ENCODE measurements at places on chromosomes 4 and X.
A peak's percentile ranks its signal among the peaks of the same experiment; 100 is the strongest.

GRCh38 chrX:19063030-19063429 lies 59.2 kb downstream of the ADGRG2 start:
- no peak for DNase-seq

DNA sequence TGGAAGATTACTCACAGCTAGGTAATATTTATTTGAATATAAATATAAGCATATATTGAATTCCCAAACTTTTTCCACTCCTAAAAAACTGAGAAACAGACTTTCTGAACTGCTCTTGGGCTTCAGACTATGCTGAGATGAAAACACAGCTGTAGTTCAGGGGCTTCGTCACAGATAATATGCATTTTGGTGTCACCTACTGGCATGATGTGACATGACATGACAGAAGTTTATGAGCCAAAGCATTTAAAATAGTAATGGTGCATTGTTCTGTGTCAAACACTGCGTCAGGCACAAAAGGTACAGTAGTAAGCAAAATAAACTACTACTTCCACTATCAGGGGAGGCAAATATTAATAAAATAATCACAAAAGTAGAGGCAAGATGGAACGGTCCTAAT lies 171.3 kb downstream of the BTC start:
- DNase-seq: peak; percentile 3

DNA sequence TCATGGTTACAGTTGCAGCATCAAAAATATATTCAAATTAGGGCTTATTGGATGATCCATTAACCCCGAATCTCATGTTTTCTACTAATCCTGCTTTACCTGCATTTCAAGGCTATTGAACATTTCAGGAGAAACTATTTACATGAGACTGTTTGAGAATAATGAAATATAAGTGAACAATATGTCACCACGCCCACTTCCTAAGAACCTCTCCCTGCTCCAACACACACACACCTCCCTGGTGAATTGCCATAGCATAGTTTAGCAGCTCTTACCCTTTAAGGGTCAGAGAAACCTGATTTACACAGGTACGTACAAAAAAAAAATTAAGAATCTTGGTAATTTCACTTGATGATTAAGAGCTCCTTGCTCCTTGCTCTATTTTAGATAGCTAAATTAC lies 113.4 kb downstream of the ANXA5 start:
- DNase-seq: no peak

DNA sequence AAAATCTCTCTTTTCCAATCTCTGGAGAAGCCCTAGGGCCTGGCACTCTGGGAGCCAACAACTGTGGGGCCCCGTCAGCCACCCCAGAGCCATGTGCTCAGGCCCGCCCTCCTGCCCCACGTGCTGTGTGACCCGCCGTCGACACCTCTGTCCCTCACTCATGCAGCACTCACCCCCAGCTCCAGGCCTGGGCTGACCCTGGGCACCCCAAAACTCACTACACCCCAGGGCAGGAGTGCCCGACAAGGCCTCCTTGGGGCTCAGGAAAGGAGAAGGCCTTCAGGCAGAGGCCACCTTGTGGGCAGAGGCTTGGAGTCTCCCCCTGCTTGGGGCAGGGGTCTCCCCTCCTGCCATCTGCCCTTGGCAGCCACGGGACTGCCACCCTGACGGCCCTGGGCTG lies 5.7 kb downstream of the MYL5 start:
- no peak for DNase-seq

DNA sequence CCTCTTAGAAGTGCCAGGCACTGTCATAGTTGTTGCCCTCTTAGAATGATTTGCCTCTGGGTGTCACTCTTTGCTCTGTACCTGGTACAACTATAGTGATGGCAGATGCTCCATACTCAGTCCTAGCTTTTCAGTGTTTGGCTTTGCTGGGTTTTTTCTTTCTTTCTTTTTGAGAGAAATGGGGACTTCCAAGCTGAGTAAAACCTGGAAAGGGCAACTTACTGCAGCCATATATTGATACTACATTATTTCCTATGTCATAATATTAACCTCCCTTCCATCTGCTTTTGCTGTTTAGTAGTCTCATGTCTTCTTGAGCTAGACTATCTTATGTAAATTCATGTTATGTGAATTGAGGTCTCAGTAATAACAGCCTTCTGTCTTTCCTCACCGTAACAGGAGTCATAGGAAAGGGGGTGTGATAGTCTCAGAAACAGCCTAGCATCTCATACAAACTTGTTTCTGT lies 49.0 kb downstream of the NIPAL1 start:
- no peak for DNase-seq

- no peak for DNase-seq
Measured at GRCh38 chrX:97527725-97528124, 644.0 kb downstream of the RPA4 start.

DNA sequence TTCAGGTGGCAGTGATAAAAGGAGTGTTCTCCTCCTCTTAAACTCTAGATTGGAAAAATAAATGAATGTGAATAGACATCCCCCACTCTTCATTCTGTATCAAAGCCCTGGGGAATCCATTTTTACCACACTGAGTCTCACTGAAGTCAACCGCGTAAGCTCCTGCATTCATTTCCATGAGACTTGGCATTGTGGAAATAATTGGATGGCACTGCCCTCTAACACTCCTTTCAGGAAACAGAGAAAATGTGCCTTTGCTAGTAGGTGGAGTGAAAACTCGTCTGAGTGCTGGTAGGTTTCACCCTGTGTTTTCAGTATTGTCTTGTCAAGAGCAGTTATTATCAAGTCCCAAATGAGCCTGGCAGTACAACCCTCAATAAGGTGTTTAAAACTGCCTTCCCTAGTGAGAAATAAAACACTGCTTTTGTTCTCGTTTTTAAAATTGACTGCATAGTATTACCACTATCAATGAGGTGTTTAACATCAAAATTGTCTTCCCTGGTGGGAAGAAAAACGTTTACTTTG lies 9.7 kb upstream of the CDKN2AIP start:
- DNase-seq: no peak

GRCh38 chrX:46791927-46792809 lies 33.2 kb upstream of the SLC9A7 start:
- DNase-seq: peak; percentile 27

GRCh38 chr4:87574996-87575395 lies 33.3 kb upstream of the DSPP start:
- DNase-seq: no peak

GRCh38 chr4:81921751-81922159 lies 450.0 kb upstream of the RASGEF1B start:
- no peak for DNase-seq

GRCh38 chr4:22625311-22625710 lies 67.4 kb upstream of the GBA3 start:
- DNase-seq: no peak

DNA sequence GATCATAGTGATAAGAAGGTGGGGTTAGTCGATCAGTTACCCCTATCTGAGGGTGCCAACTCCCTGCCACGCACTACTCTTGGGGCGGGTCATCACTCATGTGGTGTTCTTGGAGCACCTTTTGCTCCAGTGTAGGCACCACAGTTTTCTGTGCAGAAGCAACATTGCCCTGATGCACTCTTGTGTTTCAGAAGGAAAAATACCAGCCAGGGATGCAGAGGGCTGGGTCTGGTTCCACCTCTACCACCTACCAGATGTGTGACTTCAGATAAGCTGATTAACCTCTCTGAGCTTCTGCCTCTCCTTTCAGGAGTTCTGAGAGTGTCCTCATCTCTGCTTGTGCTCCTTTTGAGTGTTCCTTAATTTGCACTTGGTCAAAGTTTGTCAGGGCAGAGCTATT lies 29.9 kb upstream of the PROM1 start:
- no peak for DNase-seq

DNA sequence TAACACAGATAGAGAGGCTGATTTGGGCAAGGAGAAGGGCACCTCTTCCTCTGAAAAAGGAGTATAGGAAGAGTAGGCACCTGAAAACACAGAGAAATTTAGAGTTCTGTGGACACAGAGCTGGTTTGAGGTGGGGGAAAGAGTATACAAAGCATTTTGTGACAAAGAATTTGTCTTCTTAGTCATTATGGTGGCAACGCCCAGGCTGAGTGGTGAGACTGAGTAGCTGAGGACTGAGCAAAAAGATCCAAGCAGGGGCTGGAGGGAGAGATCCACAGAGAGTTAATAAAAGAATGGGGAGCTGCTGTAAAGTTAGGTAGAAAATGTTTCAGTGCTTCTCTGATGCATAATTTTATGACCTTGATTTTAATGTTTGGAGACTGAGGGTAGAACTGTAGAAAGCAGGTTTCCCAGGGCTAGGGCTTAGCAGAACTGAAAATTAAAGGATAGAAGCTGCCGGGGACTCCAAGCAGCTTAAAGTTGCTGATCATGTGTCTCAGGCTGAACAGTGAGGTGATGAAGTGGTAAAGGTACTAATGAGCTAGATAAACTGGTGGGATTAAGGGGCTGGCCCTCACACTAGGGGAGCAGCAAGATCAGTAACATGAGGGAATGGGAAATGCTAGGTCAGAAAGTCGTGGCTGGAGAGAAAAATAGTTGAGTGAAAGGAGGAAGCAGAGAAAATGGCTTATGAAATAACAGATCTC lies 118.9 kb downstream of the CEP44 start:
- no peak for DNase-seq

GRCh38 chr4:89365776-89366175 lies 58.2 kb upstream of the GPRIN3 start:
- no peak for DNase-seq

DNA sequence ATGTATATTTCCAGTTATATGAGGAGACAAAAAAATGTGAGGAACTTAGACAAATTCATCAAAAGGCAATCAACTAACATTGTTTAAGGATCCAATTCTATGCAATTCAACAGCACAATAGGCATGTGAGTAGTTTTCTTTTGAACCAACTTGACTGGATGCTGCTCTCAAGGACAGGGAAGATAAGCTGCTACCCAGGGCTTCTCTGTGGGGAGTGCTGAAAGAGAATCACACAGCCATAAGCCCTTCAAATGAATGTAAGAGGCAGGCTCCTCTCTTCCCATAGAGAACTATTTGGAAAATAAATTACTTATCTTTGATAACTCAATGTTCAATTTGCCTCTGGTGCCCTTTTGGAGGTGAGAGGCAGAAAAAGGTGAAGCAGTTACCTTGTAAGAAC lies 1413.6 kb downstream of the PCDH7 start:
- DNase-seq: no peak

- DNase-seq: no peak
Measured at GRCh38 chr4:1993169-1993516, 15.6 kb downstream of the NELFA start.

DNA sequence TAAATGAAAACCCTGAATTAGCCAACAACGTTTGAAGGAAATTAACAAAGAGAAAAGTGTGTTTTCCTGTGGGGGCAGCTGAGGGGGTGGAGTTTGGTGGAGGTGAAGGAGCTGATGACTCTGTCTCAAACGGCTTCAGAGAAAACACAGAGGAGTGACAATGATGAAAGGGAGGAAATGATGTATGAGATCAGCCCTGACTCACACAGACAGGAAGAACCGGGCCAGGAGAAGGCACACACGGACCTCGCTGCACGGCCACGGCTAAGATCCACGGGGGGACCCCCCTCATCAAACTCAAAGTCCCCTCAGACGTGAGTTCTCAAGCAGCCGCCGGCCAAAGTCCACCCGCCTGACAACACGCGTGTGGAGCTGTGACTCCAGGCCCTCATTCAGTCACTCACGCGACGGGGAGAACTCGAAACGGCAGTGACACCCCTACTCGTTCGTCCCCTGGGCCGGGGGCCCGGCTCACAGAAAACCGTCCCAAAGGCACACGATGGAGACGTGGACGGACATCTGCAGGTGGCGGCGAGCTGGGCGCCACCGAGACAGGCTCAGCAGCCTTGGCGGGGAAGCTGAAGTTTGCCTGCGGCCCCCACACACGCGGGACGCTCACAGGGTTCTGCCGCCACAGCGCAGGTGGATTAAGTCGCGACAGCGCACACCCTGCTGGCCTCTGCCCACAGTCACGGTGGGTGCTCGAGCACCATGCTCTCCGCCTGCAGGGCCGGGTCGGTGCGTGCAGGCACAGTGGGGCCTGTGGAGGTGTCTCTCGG lies 28.8 kb downstream of the PPP2R3B start:
- peak; percentile 3 for DNase-seq

- no peak for DNase-seq
Measured at GRCh38 chrX:108257556-108257955, 166.0 kb downstream of the ATG4A start.

DNA sequence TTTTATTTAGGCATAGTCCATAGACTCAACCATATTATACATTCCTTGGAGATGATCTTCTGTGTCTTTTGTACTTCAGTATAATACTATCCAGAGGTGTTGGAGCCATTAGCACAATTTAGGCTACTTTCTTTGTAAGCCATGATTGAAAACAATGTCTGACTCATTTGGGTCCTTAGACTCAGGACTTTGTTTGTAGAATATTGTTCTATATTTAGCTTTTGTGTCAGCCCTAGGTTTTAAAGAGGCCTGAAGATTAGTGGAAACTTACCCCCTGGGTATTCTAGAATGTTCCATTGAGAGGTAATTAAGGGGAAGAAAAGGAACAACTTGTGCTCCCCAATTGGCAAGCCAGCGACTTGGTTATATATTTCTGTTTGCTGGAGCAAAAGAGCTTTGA lies 145.2 kb upstream of the SCML1 start:
- DNase-seq: no peak

- DNase-seq: no peak
Measured at GRCh38 chrX:2501559-2502102, 855 bp upstream of the DHRSX start.

- DNase-seq: no peak
Measured at GRCh38 chr4:142708231-142708630, 137.9 kb downstream of the INPP4B start.

DNA sequence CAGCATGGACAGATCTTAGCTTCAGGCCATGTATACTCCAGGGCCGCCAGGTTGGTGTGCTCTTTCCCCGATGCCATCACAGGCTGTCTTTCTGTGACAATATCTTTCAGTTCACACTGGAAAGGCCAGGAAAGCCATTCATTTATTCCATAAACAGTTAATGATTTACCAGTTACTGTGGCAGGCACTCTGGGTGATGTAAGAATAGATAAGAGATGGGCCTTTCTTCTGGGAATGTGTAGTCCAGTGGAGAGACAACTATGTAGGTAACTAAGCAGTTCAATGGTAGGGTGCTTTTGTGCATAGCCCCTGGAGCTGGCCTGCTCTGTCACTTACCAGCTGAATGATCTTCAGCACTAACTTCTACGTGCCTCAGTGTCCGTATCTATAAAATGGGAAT lies 46.3 kb upstream of the LEF1 start:
- no peak for DNase-seq

GRCh38 chrX:25007059-25008053 lies 8.4 kb downstream of the ARX start:
- DNase-seq: no peak

GRCh38 chr4:154004507-154005170 lies 215.8 kb upstream of the SFRP2 start:
- no peak for DNase-seq

- no peak for DNase-seq
Measured at GRCh38 chrX:136710325-136710951, 62.5 kb downstream of the CD40LG start.

- DNase-seq: no peak
Measured at GRCh38 chr4:183600189-183600685, 58.7 kb downstream of the RWDD4 start.

- DNase-seq: no peak
Measured at GRCh38 chr4:143581331-143581946, 67.9 kb downstream of the SMARCA5 start.

GRCh38 chrX:154981116-154981411 lies 41.5 kb downstream of the F8 start:
- DNase-seq: no peak

- DNase-seq: no peak
Measured at GRCh38 chrX:131789664-131790063, 233.4 kb upstream of the STK26 start.

Data from KG1 (cell line).